Activated naive CD4-positive, alpha-beta T cell (primary cell): ENCODE measurements at places on chromosomes 2 and 18.

- no peak for DNase-seq
These were observed 976 bp upstream of the ACADL start for GRCh38 chr2:210226223-210226622.

DNA sequence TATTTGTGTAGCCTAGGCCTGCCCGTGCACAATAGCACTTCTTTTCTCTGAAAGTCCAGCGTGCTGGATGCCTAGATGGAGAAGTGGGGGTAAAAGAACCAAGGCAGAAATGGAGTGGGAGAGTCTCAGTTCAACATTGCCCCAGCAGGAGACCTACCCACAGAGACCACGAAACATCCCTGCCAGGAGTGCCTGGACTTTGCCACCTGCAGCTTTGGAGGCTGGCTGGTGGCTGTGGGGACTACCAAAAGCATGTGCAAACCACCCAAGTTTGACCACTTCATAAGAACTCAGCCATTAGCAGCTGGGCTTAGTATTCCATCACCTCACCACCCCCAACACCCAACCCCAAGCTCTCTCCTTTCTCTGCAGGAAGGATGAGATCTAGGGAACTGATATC is 416.9 kb upstream of the ID2 start:
- no peak for DNase-seq

DNA sequence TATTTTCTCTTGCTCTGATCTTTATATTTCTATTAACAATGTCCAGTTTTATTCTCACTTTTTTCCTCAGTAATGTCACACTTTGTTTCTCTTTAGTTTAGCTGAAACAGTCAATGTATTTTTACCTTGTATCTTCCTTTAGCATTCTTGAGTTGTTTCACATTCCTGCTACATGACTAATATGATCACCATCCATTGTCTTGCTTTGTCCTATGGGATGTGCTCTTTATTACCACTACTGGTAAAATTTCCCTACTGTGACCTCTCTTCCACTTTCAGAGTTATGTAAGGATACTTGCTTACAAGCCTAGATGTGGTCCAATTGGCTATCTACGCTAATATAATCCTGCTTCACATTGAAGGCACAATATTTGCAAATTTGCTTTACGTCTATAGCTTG is 457.9 kb downstream of the PIK3C3 start:
- no peak for DNase-seq

DNA sequence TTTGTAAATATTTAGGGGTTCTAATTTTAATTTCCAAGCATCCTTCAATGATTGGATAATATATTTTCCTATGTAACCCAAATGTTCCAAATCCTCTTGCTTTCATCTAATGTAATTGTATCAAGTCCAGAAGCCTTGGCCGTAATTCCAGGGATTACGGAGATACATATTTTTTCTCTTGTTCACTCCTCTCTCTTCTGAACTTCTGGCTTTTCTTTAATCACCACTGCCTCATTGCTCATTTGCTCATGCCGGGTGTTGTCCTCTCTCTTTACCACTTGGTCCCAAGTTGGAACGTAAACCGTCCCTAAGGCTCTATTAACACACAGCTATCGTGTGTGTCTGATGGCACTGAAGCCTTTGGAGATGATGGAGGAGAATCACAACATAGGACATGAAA is 188.7 kb upstream of the COL3A1 start:
- DNase-seq, result no peak

DNA sequence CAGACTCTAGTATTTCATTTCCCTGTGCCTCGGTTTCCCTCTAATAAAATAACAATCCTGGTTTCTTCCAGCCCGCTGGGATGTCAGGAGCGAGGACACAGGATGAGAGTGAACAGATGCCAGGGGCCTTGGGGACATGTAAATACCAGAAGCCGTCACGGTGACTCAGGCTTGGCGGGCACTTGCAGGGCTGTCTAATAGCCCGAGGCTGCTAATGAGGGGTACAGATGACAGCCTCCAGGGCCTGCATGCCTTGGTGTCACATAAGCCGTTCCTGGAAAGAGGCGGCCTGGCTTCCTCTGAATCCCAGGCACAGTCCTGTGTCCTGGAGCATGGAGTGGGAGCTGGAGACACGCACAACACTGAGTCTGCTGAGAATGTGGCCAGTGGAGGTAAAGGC is 28.2 kb downstream of the HS1BP3 start:
- no peak for DNase-seq

- no peak for DNase-seq
These were observed 48.8 kb downstream of the TMEM163 start for GRCh38 chr2:134669731-134670669.

DNA sequence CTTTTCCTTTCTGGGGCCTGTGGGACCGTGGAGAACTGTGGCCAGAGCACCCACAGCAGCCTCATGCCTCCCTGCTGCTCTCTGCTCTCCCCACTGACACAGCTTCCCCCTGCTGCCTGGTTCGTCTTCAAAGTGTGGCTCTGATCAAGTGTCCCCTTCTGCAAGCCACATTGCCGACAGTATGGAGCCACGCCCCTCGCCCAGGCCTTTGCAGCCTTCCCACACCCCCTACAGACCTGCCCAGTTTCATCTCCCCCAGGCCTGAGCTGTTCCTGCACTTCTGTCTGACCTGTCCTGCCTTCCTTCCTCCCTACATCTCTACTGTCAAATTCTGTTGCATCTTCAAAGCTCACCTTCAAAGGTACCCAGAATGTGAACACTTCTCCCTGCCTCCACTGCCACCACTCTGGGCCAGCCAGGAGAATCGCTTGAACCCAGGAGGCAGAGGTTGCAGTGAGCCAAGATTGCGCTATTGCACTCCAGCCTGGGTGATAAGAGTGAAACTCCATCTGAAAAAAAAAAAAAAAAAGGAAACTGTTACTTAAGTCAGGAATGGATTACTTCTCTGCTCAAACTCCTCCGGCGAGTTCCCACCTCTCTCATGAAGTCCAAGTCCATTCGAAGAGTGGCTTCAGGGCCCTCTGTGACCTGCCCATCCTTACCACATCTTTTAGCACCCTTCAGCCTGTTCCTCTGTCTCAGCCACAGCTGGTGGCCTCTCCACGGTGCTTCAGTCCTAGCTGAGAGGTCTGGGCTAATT is 29.0 kb upstream of the CATIP start:
- no peak for DNase-seq

GRCh38 chr2:158841850-158842249 is 46.7 kb downstream of the DAPL1 start:
- no peak for DNase-seq
